Left forelimb (tissue), 1 donor: ENCODE measurements at places on chromosomes 2 and 18.

- DNase-seq = no peak
Measured at GRCh38 chr18:45841060-45841764, 15.7 kb downstream of the SIGLEC15 start.

GRCh38 chr2:6937157-6937556 is 19.9 kb downstream of the RNF144A start:
- DNase-seq = no peak

DNA sequence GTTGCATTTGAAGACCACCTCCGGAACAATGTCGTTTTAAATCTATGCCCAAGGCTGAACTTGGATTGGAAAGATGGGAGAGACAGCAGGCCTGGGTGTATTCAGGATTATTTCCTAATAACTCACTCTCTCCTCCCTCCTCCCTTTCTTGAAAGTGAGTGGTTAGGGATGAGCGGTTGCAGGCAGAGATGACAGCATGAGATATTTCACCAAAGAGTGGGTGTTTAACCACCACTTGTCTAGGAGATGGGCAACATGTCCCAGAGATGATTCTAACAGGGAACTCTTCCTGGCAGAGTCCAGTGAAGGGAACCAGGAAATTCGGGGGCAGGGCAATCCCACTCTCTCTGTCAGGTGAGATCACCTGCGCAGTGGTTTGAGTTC is 123.2 kb downstream of the KCTD1 start:
- DNase-seq = no peak

GRCh38 chr2:231679908-231680284 is 28.4 kb upstream of the PTMA start:
- no peak for DNase-seq

- DNase-seq = no peak
Measured at GRCh38 chr2:218077464-218078216, 8.6 kb downstream of the RUFY4 start.

- no peak for DNase-seq
Measured at GRCh38 chr2:223460774-223461211, 141.4 kb downstream of the SCG2 start.

DNA sequence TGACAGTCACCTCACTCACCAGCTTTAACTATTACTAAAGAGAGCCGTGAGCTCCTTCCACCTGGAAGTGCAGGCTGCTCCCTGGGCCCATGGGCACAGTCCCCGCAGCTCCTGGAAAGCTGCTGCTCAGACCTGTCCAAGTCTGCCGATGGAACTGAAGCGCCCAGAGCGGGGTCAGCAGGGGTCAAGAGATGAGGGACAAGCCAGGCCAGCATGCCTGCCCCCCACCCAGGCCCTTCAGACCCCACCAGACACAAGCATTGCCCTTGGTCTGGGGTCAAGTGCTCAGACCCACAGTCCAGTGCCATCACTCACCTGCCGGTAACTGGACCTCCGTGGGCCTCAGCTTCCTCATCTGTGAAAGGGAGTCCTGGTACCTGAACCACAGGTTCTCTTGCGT is 59.9 kb downstream of the BIN1 start:
- no peak for DNase-seq

DNA sequence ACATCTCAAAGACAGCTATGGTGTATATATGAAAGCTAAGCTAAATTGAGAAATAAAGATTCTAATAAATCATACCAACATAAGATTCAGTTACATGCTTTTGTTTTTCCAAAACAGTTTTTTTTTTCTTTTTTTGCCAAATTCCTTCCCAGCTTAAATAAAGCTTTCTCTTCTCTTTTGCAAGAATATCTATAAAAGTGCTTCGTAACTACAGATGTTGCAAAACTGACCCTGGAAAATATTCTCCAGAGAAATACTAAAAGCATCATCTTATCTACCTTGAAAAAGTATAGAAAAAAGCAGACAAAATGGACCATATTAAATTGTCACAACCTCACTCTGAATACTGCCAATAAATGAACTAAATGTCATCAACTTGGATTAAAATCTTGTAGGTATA is 38.7 kb downstream of the FANCL start:
- no peak for DNase-seq

DNA sequence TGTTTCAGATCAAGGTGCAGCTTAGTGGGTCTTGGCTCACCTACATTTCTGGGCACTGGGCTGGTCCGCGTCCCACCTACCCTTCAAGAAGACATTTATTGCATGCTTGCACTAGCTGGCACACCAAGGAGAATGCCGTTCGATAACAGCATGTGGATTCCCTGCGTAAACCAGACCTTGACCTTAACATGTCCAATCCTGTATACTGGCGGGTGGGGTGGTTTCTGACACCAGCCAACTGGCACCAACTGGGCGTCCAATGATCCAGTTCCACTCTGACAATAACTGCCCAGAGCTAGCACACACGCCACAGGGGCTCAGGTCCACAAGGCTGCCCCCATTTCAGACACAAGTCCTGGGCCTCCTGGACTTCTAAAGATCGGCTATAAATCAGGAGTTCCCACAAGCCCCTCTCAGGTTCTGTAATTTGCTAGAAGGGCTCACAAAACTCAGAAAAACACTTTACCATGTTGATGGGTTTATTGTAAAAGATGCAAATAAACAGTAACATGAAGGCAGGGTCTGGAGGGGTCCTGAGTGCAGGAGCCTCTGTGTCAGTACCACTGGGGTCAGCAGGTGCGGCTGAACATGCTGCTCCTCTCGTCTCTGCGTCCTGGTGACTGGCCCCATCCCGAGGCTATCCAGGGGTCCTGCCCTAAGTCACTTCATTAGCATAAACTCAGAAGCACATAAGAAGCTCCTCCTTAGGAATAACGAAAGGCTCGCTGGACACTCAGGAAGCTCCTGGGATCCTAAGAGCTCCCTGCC is 161.8 kb downstream of the HDAC4 start:
- peak; percentile 22 for DNase-seq

DNA sequence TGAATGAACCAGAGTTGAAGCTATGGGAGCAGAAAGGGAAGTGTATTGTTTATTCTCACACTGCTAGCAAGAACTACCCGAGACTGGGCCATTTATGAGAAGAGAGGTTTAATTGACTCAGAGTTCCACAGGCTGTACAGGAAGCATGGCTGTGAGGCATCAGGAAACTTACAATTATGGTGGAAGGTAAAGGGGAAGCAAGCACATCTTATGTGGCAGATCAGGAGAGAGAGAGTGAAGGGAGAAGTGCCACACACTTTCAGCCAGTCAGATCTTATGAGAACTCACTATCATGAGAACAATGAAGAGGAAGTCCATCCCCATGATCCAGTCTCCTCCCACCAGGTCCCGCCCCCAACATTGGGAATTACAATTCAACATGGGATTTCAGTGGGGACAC is 383.2 kb upstream of the SLC14A2 start:
- DNase-seq = no peak

GRCh38 chr2:120310136-120310535 is 35.8 kb upstream of the INHBB start:
- no peak for DNase-seq

DNA sequence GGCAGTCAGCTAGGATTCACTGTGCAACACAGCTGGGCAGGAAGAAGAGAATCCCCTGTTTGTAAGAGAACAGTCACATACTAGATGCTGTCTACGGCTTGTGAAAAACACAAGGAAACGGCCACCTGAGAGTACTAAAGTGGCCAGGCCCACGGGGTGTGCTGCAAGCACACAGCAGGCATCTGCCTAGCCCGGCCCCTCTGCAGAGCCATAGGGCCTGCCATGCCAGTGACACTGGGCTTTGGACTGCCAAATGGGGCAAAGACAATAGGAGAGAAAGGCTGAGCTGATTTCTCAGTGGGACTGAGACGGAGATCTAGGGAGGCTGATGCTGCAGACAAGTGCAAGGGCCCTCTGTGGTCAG is 10.3 kb downstream of the TUBB6 start:
- DNase-seq = no peak

GRCh38 chr2:61210332-61210981 is 48.5 kb downstream of the C2orf74 start:
- no peak for DNase-seq

DNA sequence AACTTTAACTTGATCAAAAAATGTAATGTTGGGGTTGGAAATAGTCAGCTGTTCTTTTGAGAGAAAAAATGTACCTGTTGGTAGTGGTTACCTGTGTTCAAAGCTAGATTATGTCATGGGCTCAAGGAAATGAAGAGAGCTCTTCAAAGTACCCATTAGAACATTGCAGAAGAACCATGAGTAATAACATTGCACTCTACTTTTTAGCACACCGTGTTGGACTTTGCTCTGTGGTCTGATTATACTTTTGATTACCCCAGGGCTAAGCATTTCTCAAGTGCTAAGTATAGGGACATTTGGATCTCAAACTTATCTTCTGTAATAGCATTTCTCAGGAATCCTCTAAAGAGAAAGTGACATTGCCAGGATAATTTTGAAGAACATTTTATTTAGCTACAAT is 1122.8 kb upstream of the CELF4 start:
- DNase-seq = no peak

DNA sequence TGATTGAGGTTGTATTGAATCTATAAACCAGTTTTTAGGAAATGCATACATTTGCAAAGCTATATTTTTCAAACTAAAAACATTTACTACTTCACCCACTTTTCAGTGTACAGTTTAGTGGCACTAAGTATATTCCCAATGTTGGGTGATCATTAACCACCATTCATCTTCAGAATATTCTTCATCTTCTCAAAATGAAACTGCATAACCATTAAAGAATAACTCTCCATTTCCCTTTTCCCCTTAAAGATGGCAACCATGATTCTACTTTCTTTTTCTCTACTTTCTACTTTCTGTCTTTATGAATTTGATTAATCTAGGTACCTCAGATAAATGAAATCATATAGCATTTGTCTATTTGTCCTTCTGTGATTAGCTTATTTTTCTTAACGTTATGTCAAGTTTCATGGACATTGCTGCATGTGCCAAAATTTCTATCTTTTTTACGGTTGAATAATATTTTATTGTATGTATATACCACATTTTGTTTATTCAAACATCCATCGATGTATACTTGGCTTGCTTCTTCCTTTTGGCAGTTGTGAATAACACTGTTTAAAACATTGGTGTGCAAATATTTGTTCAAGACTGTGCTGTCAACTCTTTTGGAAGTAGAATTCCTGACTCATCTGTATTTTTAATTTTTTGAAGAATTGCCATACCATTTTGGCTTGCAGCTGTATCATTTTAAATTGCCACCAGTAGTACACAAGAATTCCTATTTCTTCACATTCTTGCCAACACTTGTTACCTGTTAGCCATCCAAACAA is 104.9 kb downstream of the RPRM start:
- DNase-seq = no peak

- DNase-seq = no peak
Measured at GRCh38 chr2:444937-445884, 157.3 kb upstream of the ALKAL2 start.

DNA sequence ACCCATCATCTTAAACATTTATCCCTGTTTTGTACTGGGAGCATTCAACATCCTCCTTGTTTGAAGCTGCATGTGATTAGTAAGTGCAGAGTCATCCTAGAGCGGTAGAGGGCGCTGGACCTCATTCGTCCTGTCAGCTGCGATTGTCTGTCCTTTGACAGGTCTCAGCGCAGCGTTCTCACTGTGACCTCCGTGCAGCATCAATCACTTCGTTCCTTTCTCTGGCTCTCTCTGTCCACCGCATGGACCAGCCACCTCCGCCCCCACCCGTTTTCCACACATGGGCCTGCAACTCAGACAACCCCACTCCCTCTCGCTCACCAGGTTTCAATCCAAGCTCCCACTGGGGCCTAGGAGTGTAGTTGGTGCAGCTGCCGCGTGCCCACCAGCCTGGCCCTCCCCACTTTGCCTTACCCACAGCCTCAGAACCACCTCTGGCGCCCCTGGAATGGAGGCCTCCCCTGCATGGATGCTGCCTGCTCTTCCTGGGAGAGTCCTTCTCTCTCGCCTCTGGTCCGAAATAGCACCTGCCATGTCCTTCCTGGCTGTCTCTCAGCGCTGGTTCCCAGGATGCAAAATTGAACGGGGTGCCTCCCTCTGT is 90.5 kb downstream of the NDUFA10 start:
- peak; percentile 70 for DNase-seq

DNA sequence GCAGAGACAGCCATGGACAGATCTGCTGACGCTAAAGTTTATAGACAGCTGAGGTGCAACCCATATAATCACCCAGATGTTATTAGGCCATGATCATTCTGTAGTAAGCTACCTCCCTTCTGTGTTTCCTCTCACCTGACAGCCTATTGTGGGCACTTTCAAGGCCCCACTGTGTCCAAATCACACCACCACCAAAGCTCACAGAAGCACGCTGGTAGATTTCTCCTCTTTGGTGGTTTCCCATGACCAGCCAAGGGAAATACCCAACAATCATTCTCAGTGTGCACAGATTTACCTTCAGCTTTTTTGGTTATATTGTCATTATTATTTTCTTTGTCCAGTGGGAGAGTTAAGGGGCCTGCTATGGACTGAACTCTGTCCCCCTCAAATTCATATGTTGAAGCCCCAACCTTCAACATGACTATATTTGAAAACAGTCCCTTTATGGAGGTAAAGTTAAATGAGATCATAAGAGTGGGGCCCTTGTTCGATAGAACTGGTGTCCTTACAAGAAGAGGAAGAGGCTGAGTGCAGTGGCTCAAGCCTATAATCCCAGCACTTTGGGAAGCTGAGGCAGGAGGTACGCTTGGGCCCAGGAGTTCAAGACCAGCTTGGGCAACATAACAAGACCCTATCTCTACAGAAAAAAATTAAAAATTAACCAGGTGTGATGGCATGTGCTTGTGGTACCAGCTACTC is 74.0 kb upstream of the MSH6 start:
- DNase-seq = no peak

GRCh38 chr2:235579128-235579527 is 85.3 kb downstream of the AGAP1 start:
- no peak for DNase-seq

- no peak for DNase-seq
Measured at GRCh38 chr2:221501883-221502269, 70.2 kb downstream of the EPHA4 start.

- no peak for DNase-seq
Measured at GRCh38 chr2:18516112-18516511, 44.3 kb downstream of the RDH14 start.

DNA sequence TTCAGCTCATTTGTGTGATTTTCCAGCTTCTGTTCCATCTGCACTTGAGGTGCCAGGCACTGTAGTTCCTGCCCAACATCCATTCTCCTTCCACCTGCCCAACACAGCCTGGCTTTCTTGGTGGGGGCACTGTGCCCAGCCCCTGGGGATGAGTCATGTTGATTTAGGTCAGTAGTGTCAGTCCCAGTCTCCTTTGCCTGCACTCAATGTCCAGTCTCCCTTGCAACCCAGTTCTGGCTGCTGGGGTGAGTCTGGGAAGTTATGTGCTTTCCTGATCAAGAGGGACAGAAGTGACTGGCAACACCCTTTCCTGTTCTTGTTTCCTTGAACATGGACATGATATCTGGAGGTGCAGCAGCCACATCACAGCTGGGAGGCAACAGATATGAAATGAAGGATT is 1.5 kb upstream of the ASB18 start:
- no peak for DNase-seq

GRCh38 chr2:196590286-196590685 is 49.2 kb upstream of the CCDC150 start:
- no peak for DNase-seq

DNA sequence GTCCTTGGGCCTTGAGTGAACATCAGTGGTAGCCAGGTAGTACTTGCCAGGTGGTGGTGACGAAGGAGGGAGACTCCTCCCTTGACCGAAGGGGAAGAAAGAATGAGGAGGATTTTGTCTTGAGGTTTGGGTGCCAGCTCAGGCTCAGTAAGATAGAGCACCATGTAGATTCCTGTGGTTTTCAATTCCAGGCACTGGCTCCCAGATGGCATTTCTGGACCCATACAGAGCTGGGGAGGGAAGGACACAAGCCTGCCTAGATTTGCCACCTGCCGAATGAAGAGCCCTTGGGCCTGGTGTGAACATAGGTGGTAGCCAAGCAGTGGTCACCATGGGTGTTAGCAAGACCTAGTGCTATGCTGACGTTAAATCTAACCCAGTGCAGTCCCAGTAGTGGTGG is 108.8 kb upstream of the UBE2E3 start:
- DNase-seq = no peak
